Stimulated activated CD8-positive, alpha-beta memory T cell treated with anti-CD3 and anti-CD28 coated beads, Interleukin-2, amount 100 ng/mL, for 1 hour (primary cell): ENCODE measurements at places on chromosomes 4 and X.

DNA sequence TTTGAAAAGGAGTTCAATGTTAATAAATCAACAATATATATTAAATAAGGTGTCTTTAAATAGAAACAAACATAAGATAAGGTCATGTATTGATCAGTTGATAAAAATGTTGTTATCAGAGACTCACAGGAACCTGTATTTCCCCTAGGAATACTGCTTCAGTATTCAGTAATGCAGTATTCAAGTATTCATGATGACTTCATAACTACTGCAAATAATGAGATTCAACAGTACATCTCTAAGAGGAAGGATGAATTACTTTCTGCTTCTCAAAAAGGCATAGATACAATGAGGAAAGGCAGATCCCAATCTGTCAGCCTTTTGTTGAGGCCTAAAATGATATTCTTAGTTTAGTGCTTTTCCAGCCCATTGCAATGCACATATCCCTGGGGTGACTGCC, 73.7 kb downstream of the MAGEB17 start:
- DNase-seq: no peak

GRCh38 chr4:122576261-122577188, 44.3 kb downstream of the IL21 start:
- DNase-seq: no peak

- no peak for DNase-seq
These were observed 3.6 kb downstream of the ANXA10 start for GRCh38 chr4:168095776-168096406.

- no peak for DNase-seq
These were observed 703.0 kb downstream of the PCDH18 start for GRCh38 chr4:136829280-136829679.

DNA sequence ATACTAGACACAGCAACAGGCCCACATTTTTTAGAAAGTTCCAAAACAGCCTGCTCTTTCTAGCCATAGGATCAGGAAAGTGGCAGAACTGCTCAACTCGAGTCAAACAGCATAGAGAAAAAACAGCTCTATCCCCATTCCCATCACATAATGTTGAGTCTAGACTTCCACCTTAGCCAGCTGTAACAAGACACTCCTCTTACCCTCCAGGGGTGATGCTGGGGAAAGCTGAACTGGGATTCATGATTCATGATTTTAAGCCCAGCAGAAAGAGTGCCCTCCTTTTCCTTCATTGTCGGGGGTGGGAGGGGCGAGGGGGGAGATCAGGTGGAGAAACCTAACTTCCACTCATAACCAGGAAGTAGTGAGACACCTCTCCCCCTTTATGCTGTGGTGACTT, 86.1 kb downstream of the CENPC start:
- no peak for DNase-seq

DNA sequence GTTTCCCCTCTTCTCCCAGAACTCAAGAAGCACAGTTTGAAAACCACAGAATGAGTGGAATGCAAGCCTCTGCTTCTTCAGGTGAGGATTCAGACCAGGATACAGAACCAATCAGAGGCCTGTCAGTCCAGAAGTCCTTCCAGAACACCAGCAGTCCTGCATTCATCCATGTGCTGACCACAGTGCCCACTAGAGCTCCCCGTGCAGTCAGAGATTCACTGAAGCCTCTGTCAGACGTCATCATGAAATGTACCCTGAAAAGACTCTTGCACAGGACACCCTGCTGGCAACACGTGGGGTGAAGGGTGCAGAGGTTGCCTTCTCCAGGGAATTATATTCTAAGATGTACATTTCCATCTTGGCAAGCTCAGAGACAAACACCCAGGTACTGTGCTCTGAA, 75.9 kb upstream of the LSM6 start:
- no peak for DNase-seq

DNA sequence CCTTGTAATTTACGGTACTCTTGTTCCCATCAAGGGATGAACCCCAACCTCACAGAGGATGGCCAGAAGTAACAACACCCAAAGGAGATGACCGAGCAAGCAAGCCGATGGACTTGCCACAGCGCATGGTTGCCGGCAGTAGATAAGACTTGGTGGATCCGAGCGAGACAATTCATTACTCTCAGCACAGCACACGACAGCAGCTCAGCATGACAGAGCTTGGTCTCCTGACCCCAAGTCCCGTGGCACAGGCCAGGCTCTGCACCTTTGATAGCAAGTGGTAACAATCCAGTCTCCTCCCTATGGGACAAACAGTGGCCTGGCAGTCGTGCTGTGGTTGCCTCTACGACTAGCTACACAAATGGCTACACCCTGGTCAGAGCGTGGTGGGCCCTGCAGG, 26.3 kb downstream of the RWDD4 start:
- no peak for DNase-seq

- DNase-seq: no peak
These were observed 40.4 kb upstream of the LAS1L start for GRCh38 chrX:65575022-65575421.

- DNase-seq: no peak
These were observed 242.1 kb upstream of the ZCCHC13 start for GRCh38 chrX:74061879-74062278.

GRCh38 chr4:145956288-145956890, 17.8 kb upstream of the ZNF827 start:
- no peak for DNase-seq

DNA sequence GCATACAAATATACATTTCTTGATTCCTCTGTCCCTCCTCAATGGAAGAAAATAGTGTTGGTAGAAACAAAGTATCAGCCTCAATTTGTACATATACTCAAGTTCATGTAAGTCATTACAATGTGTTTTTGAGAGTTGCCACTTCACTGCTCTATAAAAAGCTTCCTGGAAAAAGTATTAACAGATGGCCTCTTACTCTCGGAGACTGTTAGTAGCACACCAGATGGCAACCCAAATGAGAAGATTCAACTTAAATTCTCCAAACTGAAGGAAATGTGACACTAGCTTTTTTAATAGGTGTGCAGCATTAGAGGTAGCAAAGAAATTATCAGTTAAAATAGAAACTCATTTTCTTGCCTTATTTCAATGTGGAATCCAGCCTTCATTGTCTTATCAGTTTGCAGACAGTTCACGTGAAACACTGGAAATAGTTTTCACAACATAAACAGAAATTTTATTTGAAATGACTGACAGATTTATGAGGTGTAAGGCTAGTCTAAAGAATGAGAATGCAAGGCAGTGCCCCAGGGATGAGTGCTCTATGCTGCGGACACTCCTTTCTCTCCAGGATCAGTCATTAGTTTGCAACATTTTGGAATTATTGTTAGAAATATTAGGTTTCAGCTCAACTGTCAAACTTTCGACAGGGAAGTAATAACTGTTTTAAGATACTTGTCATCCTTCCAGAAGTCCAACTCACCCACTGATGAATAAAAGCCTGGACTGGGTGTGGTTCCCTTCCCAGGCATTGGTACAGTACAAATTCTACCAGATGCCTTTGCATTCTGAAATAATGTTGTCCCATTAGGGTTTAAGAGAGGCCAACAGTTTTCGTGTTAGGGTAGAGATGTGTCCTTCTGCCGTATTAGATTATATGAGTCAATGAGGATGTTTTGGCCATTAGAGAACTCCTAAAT, 50.9 kb downstream of the IDS start:
- DNase-seq: no peak

GRCh38 chrX:74448669-74449068, 27.4 kb downstream of the SLC16A2 start:
- no peak for DNase-seq

GRCh38 chr4:6730603-6731317, 14.8 kb downstream of the BLOC1S4 start:
- DNase-seq: no peak

DNA sequence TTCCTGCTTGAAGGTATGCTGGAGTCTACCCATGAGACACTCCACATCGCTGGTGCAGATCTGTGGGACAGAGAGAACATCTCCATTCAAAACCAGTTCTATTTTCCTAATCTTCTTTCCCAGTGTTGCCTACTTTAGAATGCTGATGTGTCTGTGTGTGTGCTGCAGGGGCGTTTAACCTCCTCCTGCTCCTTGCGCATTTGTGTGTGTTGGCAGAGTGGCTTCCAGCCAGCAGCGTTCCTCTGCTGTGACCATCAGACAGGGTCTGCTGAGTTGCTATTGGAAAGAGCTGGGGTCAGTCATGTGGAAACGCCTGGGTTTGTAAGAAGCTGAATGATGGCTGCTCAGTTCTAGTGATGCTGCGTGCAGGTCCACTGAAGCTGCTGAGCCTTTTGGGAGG, 223.6 kb downstream of the RBMX2 start:
- no peak for DNase-seq

- no peak for DNase-seq
These were observed 275.0 kb upstream of the IL1RAPL1 start for GRCh38 chrX:28312259-28312658.

DNA sequence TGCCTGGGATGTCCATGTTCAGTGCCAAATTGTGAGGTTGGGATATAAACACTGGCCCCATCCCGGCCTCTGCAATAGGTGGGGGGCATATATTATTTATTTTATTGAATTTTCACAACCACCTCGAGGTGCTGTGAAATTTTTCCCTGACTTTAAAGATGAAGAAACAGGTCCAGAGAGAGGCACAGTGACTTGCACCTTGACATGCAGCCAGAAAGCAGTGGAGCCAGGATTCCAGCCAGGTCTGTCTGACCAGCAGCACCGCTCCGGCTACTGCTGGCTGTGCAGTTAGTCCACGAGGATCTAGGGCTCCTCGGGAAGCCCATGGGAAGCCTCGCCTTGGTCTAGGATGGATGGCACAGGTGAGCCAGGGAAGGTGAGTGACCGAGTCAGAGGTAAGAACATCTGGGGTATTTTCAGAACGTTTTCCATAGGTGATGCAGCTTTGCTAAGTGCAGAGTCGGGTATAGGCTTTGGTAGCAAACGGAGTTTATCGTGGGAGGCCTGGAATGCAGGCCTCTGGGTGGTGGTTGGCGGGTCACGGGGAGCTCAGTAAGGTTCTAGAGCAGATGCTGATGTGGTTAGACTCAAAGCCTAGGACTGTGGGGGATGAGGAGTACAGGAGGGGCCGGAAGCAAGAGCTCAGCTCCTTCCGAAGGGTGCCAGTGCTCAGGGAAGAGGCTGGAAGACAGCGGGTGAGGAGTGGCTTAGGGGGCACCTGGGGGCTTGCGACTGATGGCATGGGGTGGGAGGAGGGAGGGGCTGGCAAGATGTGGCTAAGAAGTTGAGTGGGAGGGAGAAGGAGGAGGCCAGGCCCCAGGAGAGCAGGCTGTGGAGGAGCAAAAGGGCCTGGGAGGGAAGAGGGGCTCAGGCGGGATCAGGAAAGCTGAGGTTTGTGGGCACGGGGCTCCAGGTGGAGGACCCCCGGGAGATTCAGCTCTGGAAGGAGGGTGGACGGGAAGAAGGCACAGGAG, 107.7 kb upstream of the LRPAP1 start:
- no peak for DNase-seq

GRCh38 chr4:86007042-86007441, 352.8 kb downstream of the MAPK10 start:
- DNase-seq: no peak

- no peak for DNase-seq
These were observed 19.5 kb downstream of the NAT8L start for GRCh38 chr4:2078584-2078983.

- DNase-seq: no peak
These were observed 2.1 kb downstream of the GPR101 start for GRCh38 chrX:137031517-137032340.

DNA sequence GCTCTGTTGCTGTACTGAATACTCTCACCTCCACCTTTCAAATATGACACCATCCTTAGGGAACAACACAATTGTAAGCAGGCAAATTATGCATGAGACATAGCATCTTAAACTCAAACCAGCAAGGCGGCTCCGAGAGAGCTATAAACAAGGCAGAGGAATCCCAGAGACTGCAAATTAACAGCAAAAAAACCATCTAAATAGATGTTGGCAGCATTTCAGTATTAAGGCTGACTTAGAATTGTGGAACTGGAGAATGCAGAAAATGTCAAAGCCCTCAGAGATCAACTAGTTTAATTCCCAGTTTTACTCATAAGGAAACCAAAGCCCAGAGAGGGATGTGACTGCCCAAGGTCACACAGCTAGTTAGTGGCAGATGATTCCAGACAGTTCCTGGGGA, 37.2 kb upstream of the SPANXC start:
- DNase-seq: no peak

GRCh38 chrX:132955690-132956089, 2.7 kb downstream of the HS6ST2 start:
- no peak for DNase-seq

DNA sequence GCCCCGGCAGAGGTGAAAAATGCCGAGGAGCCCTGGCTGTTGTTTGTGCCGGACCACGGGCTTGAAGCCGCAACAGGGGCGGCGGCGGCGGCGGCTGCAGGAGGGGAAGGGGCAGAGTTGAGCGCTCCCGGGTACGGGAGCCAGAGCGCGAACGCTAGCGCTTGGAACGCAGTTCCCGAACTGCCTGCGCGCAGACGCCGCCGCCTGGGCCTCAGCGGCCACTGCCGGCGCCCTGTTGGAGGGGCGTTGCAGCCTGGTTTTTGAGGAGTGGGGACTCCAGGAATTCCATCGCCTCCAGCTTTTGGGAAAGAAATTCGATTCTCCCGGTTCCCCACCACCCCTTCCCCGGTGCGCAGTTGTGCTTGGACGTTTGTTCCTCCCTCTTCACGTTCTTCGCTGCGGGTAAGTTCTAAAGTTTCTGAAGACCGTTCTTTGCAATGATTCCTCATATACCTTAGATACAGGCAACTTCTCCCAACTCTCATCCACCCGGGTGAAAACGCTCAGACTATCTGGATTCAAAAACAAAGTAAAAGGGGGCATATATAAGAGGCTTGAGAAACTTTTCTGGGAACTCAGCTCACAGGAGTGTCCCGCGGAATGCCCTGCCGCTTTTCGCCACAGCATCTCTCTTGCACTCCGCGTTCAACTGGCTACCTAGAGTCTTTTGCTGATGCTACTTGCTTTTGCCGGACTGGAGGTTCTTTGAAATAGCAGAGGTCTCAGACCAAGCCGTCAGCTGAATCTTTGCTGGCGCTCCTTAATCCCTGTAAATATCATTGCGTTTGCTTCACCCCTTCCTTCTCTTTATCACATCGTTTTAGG, 1.0 kb downstream of the FAT4 start:
- no peak for DNase-seq

DNA sequence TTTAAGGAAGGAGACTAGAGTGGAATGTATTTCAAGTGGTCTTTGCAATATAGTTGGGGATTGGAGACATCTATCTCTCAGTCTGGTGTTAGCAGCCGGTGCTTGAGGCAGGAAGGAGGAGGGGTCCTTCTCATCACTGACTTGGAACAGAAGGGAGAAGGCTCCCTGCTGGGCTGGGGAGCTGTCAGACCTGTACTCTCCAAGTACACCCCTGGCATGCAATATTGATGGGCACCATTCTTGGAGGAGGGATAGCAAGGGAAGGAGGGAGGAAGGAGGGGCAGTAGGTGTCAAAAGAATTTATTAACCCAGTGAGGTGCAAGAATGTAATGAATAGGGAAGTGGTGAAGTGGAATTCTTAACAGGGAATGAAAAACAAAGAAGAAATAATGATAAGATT, 338.8 kb downstream of the UNC5C start:
- DNase-seq: no peak

DNA sequence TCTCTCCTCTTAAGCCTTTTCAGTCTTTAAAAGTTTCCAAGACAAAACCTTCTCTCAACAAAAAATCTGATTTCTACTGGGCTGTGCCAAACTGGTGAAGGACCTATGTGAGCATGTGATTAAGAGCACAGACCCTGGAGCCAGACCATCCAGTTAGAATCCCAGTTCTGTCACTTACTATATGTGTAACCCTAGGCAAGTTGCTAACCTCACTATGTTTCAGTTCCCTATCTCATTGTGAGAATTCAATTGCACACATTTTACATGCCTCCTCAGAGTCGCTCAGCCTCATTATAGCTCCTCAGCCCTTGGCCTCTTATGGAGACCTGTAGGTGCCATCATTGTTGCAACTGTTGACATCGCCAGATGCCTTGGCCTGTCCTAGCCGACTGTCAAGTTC, 54.1 kb upstream of the VEGFD start:
- DNase-seq: no peak

GRCh38 chrX:119502727-119503483, 34.7 kb downstream of the SLC25A5 start:
- DNase-seq: no peak
